Liver (tissue), 10 donors: ENCODE measurements at places on chromosomes 7 and 10.

DNA sequence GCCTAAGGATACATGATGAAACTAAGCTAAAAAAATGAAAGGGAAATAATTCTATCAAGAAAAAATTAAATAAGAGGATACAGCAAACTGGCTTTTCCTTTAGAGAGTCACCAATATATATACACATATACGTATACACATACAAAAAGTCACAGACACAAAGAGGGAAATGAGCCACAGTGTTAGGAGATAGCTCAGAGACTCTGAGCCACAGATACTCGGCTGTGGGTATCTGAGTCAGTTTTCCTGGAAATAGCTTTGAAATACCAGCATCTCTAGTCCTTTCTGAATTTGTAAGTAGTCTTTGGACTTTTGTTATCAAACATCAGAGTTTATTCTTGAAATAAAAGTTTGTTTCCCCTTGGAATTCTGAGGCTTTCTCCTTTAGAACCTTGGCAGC, 111.8 kb downstream of the TBXAS1 start:
- no peak for DNase-seq

DNA sequence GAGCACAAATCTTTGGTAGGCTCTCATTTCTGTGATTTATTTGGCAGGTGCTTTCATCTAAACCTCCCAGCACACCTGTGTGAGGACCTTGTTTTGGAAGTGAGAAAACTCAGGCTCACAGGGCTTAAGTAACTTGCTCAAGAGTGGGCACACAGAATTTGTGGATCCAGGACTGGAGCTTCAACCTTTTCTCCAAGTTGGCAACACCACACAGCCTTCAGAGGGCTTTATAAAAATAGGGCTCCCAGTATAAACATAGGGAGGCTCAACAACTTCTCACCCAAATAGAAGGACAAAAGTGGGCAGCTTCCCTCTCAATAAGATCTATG, 182.2 kb upstream of the NEBL start:
- no peak for DNase-seq

DNA sequence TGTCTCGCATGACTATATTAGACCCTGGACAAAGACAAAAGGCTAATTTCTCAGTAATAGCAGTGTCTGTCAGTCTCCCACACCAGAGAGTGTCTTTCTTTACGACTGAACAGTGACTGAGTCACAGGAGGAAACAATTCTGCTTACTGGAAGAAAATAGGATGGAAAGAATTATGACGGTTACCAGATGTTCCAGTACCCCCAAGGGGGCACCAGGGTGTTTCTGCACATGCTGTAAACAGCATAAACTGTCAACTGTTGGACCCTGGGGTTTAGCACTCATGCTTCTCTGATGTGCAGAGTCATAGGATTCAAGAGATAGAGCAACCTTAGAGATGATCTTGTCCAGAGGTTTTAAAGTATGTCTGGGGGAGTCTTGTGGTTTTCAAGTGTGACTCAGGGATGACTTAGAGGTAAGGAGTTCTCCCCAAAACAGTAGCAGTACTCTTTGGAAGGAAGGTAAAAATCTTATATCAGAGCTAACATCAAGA, 291.7 kb downstream of the THSD7A start:
- DNase-seq: no peak

- no peak for DNase-seq
Measured at GRCh38 chr10:663831-664251, 25.6 kb downstream of the DIP2C start.

DNA sequence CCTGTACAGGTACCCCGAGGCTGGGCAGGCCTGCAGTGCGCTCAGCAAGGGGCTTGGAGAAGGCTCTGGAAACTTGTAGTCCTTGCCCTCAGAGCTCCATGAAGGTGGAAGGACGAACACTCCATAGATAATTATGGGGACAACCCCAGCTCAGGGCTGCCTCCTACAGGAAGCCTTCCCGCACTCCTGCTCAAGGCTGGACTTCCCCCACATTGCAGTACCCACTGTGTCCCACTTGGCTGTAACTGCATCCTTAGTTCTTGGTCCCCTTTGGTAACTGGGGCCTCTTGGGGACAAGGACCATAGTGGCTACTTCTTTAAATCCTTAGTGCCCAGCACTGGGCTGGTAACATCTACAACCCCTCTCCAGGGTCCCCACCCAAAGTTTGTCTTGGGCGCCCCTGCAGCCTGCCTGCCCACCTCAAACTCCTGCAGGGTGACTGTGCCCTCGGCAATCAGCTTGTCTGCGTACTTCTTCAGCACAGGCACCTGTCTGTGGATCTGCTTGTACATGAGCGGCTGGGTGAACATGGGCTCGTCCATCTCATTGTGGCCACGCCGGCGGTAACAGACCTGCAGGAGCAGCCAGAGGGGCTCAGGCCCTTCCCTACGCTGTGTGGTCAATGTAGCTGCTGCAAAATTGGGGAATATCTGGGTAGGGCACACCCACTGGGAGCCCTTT, 17.1 kb downstream of the OGDHL start:
- no peak for DNase-seq

DNA sequence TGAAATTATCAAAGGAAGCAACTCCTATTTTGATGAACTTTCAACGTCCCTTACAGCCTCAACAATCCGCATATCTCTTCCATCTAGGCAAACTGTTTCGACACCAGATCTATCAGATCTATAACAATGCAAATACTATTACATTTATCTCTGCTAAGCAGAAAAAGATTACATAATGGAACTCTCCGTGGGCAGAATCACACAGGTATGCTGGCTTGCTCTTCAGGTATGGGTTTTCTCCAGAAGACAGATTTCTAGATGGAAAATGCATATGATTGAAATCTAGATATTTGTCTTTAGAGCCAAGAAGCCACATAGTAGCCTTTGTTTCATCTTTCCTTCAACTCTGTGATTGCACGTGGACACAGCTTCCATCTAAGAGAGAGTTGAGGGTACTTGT, 38.6 kb downstream of the ADAM12 start:
- DNase-seq: no peak

DNA sequence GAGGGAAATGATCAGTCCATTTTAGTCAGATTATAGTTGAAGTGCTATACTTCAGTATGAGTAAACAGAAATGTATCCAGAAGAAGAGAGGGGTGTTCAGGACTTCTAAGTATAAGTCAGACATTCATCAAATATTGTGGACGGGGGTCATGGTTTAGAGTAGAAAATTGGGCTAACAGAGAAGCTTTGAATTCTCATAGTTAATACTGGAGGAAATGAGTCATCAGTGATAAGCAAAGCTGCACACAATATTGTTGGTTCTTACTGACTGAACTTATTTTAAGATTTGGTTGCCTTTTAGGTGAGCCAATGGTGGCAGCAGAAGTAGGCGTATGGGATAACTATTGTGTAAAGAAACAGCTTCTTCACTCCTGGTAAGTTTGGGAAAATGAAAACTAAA, 1.7 kb upstream of the SUMF2 start:
- no peak for DNase-seq

DNA sequence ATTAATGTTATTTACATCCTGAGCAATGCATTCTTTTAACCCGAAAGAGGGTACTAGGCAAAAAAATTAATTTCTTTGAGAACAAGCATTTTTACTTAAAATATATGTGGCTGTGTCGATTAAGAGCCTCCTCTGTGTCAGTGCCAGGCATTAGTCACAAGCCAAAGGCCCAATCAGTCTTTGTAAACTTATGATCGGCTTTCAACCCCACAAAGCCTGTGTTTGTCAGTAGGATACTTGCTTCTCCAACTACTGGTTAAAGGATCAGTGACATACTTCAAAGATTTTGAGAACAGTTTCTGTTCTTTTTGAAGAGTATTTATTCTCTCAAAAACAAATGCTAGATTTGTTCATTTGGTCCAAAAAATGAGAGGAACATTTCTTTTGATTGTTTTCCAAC, 159.3 kb downstream of the NRCAM start:
- DNase-seq: no peak

DNA sequence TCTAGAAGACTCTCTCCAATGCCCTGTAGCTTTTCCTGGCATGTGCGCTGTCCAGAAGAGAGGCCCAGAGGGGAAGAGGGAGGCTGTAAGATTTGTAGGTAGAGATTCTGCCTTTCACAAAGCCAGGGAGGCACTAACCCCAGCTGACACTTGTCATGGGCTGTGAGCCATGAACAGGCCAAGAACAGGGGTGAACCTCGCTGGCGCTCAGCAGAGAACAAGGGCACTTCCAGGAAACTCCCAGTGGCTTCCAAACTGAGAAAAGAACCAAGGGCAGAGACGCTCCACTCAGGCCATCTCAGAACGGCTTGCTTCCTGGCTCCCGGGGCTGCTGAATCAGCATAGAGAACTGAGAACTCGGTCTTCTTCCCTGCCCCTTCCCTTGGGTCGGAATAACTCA, 257.8 kb upstream of the ZNF32 start:
- peak; percentile 27 for DNase-seq

GRCh38 chr7:67918158-67918557, 921.5 kb downstream of the TYW1 start:
- DNase-seq: no peak

DNA sequence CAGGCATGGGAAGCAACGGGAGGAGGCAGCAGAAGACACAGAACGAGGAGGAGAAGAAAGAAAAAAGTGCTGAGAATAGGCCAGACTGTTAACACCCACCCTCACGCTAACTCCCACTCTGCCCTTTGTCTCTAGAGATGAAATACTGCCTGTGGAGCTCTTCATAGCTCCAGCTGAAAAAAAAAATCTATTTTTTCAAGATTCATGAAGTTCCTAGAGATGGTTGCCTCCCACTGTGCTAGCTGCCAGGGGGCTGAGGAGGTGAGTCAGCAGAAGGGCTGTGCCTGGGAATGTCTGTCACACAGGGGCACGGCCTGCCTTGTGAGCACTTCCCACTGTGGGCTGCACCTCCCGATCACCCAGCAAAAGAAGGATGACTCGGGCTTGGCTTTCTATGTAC, 144.5 kb downstream of the RNF216 start:
- DNase-seq: no peak

GRCh38 chr7:121745856-121746255, 127.1 kb upstream of the PTPRZ1 start:
- no peak for DNase-seq

DNA sequence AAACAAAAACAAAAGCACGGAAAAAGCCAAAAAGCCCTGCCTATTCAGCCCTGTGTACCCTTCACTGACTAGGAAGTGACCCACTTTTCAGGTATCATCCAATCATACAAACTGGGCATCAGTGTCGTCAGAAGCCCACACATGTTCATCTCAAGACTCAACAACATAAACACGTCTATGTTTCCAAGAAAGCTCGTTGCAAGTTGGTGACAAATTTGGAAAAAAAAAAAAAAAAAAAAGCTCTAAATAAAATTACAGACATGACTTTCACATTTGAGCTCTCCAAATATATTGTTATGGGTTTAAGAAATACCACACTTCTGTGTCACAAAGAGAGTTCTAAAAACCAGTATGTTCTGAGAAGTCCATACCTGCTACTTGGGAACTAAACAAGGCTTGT, 204.7 kb upstream of the KLF14 start:
- DNase-seq: no peak
